ENCODE measurements at places on chromosomes 11 and 22.
A peak's percentile ranks its signal among the peaks of the same experiment; 100 is the strongest.

DNA sequence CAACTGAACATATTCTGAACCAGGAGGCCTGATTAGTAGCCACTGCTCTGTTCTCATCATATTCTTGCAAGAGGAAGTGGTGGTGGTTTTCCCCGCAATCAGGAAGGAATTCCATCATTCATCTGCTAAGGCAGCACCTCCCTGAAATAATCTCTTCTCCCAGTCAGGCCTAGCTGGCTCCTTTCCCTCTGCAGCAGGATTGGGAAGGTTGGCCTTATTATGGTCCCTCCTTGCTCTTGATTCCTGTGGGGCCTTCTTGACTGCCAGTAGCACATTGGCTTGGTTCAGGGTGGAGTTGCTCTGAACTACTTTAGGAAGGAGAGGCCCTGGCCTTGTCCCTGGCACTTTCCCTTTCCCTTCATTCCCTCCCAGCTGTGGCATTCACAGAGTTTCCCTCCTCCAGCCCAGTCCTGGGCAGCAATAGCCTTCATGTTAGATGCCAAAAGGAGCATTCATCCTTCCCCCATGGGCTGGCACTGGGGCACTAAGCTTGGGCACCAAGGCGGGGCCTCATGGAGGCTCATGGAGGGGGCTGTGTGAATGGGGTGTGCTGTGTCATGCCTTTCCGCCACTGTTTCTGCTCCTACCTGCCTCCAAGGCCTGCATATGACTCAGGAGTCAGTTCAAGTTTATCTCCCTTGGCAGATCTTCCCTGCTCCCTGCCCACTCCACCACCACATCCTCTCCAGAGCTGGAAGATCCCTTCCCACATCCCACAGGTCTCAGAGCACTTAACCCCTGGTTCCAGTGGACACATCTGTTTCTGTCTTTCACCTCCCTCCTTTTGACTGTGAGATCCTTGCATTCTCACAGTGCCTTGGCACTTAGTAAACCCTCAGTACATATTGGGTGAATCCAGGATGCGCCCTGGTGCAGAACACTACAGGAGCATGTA, 27.6 kb upstream of the CD44 start:
- DNase-seq: no peak

GRCh38 chr11:120798854-120799253, 225.0 kb upstream of the TBCEL start:
- no peak for DNase-seq

- DNase-seq: no peak
Observed at GRCh38 chr11:96122601-96123074, 198.7 kb upstream of the MTMR2 start.

- no peak for DNase-seq
Observed at GRCh38 chr11:117565709-117566108, 231.3 kb downstream of the DSCAML1 start.

GRCh38 chr11:116972691-116973090, 125.5 kb downstream of the SIK3 start:
- no peak for DNase-seq

DNA sequence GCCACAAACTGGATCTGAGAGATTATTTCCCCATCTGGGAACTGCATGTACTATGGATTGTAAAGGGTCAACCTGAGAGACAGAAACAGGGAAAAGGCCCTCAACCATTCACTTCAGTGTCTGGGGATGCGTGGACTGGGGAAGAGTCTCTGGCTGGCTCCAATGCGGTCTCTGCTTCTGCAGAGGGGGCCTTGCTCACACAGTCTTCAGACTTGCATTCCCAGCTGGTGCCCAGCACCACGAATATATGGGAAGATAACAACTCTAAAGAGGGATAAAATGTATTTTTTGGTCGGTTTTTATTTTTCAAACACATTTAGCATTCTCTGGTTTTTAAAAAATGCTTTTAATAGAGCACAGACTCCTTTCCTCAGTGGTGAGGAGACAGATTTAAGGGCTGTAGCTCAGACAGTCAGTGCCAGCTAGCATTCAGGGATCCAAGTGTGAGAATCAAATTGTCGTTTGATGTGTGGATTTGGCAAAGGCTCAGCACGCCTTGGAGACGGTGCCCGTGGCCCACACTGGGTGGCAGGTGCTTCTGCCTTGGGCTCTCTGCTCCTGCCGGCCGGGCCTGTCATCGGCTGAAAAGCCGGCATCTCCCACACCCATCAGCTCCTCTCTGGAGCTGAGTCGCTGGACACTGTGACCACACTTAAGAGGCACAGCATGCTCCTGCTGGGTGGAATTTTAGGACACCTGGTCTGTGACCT, 8.0 kb upstream of the EFCAB6 start:
- DNase-seq: no peak

DNA sequence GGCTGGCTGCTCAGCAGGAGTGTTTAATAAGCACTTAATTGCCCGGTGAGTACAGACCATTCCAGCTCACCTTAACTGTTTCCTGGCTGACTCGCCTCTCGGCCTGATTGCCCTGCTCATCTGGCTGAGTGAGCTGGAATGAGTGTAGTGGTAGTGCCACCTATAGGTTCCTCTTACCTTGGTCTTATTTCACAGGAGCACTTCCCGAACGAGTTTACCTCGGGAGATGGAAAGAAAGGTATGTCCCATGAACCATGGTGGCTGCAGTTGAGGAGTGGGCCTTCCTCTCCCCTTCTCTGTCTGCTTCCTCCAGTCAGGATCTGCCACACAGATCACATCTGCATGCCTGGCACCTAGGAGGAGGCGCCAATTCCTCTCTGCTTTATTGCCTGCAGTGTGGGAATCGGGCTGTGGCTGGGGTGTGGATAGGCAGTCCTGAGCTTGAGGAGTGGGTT, 26.7 kb downstream of the UPB1 start:
- peak; percentile 46 for DNase-seq

- peak; percentile 68 for DNase-seq
Observed at GRCh38 chr11:66115638-66116301, 45.7 kb downstream of the PACS1 start.

- no peak for DNase-seq
Observed at GRCh38 chr11:130650456-130651030, 202.1 kb downstream of the ADAMTS15 start.

DNA sequence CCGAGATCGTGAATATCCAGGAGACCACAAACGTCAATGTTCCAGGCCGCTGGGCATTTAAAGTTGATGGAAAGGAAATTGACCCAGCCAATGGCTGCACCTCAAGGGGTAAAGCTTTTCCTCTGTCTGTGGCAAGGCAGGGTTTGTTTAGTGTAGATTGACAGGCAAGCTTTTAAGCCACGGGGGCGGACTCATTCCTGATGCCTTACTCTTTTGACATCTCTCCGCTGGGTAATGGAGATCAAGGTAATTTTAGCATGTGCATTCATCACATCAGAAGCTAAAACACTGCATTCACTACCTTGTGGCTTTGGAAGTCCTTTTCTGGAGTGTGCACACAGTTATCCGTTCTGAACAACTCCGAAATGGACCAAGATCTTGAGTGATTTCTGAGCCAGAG, 12.6 kb downstream of the TECTA start:
- no peak for DNase-seq

- DNase-seq: no peak
Observed at GRCh38 chr11:88171982-88172381, 3.3 kb downstream of the RAB38 start.

GRCh38 chr11:76587820-76588454, 82.6 kb downstream of the LRRC32 start:
- DNase-seq: no peak

DNA sequence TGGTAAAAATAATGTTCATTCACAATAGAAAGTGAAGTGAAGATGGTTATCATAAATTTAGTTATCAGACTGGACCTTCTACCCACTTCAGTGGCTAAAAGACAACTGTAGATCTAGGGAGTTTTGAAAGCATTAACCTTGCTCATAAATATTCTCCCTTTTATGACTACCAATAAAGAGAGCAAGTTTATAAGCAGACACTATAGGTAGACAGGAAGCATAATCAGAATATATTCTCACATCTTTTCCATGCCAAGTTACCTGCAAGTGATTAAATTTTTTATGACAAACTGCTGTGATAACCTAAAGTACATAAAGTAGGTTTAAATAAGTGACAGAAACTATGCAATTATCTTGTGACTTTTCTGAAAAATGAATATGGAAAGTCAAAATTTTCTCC, 62.5 kb downstream of the LUZP2 start:
- DNase-seq: no peak

- no peak for DNase-seq
Observed at GRCh38 chr11:86447763-86448480, 73.2 kb downstream of the CCDC81 start.

GRCh38 chr11:16027621-16028020, 328.7 kb downstream of the SOX6 start:
- no peak for DNase-seq

DNA sequence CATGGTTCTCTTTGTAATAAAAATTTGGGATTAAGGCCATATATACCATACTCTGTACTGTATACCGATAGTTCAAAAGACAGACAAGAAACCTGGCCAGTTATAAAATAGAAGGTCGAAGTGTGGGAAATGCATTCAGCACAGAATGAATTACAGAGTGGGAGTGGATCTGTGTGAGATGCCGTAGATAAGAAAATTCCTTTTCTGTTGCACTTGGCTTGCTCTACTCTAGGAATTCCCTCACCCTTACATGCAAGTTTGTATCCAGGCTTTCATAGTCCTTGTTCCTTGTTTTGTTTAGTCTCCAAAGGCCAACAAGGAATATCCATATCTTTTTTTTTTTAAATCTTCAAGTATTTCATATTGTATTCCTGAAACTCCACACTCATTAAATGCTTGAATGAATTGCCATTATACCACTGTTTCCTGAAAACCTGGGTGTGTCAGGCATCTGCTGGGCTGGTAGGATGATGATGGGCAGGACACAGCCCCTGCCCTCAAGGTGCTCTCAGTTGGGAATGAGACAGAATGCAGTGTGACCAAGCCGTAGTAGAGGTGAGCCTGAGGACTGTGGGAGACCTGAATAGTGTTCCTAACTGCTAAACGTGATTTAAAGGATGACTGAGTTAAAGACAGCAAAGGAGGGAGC, 53.5 kb downstream of the TEAD1 start:
- DNase-seq: no peak

- DNase-seq: no peak
Observed at GRCh38 chr22:49103314-49104059, 724.2 kb downstream of the BRD1 start.

GRCh38 chr11:9047964-9048523, 43.4 kb downstream of the SCUBE2 start:
- DNase-seq: no peak

- DNase-seq: no peak
Observed at GRCh38 chr11:111400595-111400994, 21.5 kb upstream of the POU2AF1 start.

DNA sequence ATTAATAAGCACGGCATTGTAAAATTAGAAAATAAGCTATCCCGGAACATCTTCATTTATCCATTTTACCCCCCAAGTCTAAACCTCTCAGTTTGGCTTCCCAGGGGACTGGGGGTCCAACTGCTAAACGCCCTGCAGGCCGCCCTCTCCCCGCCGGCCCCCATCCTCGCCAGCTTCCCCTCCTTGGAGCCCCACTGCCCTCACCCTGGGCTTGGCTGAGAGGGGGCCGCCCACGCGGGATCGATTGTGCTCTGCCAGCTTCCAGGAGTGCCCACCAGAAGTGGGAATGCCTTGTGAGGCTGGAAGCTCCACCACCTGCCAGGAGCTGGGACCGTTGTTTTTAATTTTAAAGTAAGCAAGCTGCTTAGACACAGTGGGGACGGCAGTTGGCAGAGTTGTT, 353.5 kb downstream of the TBC1D22A start:
- no peak for DNase-seq

GRCh38 chr11:92894197-92894596, 75.3 kb upstream of the MTNR1B start:
- no peak for DNase-seq
